ENCODE measurements at places on chromosomes 4 and X. TPM values are rescaled to one million over a fixed set of nuclear protein-coding genes. Genes with fewer than 3 reads are reported as not detected.

GRCh38 chr4:130335417-130336194 lies 1239.7 kb downstream of the C4orf33 start:
- no peaks in the 10 kb centered on the region for H3K27me3 ChIP-seq
- H3K27ac ChIP-seq: no peak overlapping the region
- DNase-seq: no peak
- no peak overlapping the region for H3K4me3 ChIP-seq
- no peaks in the 10 kb centered on the region for H3K4me1 ChIP-seq
- no peaks in the 10 kb centered on the region for H3K36me3 ChIP-seq

- no peaks in the 10 kb centered on the region for H3K4me1 ChIP-seq
- no peak for DNase-seq
- H3K27me3 ChIP-seq: no peaks in the 10 kb centered on the region
- no peak overlapping the region for H3K4me3 ChIP-seq
- no peaks in the 10 kb centered on the region for H3K36me3 ChIP-seq
Observed at GRCh38 chr4:52343595-52343994, 292.5 kb downstream of the SPATA18 start.

- no peak overlapping the region for H3K4me3 ChIP-seq
- no peaks in the 10 kb centered on the region for H3K36me3 ChIP-seq
- H3K27ac ChIP-seq: no peak overlapping the region
- DNase-seq: no peak
Observed at GRCh38 chr4:78545275-78546246, 6.0 kb upstream of the ANXA3 start.

DNA sequence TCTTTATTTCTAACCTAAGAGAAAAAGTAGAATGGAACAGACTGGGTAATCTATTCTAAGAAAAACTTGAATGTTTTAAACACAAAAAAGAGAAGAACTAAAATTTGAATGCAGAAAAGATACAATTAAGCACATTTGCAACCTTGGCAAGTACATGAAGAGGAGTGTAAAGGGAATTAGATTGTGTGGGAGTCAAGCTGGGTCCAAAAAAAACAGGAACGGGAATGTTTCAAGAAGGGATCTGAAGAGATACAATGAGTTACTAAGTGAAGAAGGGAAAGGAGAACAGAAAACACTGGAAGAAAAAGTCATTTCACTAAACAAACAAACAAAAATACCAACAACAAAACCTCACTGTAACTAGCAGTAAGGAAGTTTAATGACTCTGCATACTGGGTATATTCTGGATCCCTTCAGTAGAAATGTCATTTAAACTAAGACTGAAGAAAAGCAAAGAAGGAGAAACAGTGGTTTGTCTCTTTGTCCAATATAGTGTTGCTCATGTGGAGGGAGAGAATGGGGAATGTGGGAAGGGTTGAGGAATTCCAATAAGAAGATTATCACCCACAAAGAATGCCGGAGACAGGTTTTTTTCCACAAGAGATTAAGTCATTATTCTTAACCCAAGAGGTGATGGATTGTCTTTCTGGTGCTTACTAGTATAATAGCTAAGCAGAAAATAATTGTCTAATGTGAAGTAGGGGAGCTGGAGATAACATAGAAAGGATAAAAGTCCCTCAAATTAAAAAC lies 50.4 kb upstream of the PTPN13 start:
- DNase-seq: no peak
- no peak overlapping the region for H3K27ac ChIP-seq
- no peaks in the 10 kb centered on the region for H3K36me3 ChIP-seq
- H3K4me1 ChIP-seq: no peaks in the 10 kb centered on the region
- H3K4me3 ChIP-seq: peak overlapping the region; percentile 2

DNA sequence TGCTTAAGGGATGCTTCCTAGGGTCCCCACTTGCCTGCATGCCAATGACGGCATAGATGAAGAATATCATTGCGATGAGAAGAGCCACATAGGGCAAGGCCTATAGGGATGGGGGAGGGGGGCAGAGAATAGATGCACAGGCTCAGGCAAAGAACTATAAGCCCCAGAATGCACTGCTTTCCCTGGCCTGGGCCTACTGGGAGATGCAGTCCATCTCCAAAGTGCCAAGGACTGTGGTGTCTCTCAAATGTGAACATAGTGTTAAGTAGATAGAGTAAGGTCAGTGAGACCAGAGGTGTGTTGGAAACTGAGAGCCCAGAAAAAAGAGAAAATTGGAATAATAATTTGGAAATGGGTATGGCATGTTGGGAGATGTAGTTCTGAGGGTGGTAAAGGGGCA lies 12.2 kb upstream of the SYP start:
- no peak for DNase-seq
- no peaks in the 10 kb centered on the region for H3K4me1 ChIP-seq
- H3K36me3 ChIP-seq: no peaks in the 10 kb centered on the region
- H3K27me3 ChIP-seq: no peaks in the 10 kb centered on the region
- no peak overlapping the region for H3K27ac ChIP-seq

DNA sequence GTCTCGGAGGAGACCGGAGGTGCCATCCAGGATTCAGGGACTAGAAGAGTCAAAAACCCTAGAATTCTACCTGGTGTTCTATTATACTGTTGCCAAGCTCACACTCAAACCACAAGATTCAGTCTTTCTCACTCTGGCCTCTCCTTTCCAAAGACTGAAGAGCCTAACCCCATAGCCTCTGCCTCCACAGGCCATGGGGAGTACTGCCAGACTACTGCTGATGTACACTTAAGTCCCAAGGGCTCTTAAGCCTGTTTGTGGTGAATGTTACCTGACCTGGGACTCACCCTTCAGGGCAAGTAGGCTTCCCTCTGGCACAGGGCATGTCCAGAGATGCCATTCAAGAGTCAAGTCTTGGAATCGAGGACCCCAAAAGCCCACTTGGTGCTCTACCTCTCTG lies 58.9 kb upstream of the IRS4 start:
- H3K27ac ChIP-seq: no peak overlapping the region
- H3K27me3 ChIP-seq: no peaks in the 10 kb centered on the region
- no peaks in the 10 kb centered on the region for H3K4me1 ChIP-seq

DNA sequence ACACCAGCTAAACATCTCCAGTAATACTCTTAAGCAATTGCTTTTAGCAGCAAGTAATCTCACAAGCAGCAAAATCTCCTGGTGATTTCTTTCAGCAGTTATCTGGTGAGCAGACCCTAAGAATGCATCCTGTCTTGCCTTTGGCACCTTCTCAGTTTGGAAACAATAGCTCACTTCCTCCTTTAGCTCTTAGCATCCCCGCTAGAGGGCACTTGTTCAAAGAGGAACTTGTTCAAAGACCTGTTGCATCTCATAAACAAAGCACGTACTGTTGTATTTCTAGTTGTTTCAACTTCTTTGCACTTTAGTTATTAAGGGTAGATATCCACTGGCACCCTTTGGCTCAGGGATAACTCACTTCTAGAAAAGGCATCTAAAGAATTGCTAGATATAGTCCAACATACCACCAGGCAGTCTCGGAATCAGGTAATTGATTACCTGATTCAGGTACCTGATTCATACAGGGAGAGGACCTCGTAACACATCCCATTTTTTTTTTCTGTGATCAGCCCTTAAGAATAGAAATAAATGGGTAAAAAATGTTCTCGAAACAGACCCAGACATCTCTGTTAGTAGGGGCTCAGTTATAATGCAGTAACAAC lies 81.9 kb upstream of the QRFPR start:
- no peak for DNase-seq
- peaks cover 19% of the 10 kb centered on the region for H3K27me3 ChIP-seq
- no peak overlapping the region for H3K27ac ChIP-seq
- H3K36me3 ChIP-seq: peaks cover 9% of the 10 kb centered on the region

GRCh38 chrX:68077378-68077777 lies 355.9 kb downstream of the OPHN1 start:
- H3K4me1 ChIP-seq: no peaks in the 10 kb centered on the region
- H3K36me3 ChIP-seq: no peaks in the 10 kb centered on the region
- H3K27me3 ChIP-seq: no peaks in the 10 kb centered on the region
- H3K4me3 ChIP-seq: no peak overlapping the region
- no peak overlapping the region for H3K27ac ChIP-seq
- no peak for DNase-seq

DNA sequence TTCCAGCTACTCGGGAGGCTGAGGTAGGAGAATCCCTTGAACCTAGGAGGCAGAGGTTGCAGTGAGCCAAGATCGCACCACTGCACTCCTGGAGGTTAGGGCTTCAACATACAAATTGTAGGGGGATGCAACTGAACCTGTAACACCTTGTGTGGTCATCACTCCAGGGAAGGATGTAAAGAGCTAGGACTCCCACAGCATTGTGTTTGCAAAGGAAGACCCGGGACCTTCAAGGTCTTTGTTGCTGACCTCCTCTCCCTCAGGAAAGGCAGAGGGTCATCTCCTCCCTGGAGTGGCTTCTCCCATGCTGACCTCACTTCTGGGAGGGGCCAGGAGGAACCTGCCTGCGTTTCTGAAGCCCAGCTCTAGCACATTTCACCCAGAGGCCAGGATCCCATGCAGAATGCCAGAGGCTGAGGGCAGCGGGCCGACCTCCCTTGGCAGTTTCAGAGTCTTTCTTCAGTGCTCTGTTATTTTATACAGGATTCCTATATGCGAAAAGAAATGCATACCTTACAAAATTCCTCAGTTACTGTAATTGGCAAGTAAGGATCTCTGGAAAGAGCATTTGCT lies 80.2 kb downstream of the HTRA3 start:
- H3K4me3 ChIP-seq: no peak overlapping the region
- H3K27ac ChIP-seq: no peak overlapping the region
- no peaks in the 10 kb centered on the region for H3K4me1 ChIP-seq
- H3K27me3 ChIP-seq: no peaks in the 10 kb centered on the region

DNA sequence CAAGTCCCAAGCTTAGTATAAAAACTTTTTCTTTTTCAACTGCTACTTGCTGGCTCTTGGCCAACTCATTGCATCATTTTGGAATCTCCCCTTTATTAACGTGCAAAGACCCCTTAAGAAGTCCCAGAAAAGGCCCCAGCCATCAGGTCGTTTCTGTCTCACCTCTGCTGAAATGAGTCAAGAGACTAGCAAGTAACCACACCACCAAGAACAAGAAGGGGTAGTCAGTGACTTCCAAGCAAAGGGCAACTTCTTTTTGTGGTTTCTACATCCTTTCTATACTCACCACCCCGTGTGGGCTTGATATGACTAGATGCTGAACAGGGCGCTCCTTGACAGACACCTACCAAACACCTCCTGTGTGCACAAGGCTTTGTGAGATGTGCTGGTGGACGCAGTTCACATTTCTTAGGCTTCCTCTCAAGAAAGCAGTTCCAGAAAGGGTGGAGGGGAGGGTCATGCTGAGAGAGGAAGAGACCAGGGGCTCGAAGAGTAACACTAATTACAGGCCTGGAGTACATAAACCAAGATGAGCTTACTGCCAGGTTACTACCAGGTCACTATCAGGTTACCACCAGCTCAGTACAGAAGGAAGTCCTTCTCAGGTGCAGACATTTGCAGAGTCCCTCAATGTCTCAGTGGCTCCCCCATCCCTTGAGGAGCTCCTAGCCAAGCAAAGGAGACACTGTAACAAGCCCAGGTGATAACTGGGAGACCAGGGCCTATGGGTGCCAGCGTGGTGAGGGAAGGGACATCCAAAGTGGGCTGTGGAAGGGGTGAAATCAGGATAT lies 19.3 kb downstream of the JAKMIP1 start:
- H3K4me1 ChIP-seq: peaks cover 84% of the 10 kb centered on the region
- peak; percentile 76 for DNase-seq
- H3K36me3 ChIP-seq: peaks cover 52% of the 10 kb centered on the region
- peak overlapping the region; percentile 100 for H3K27ac ChIP-seq

GRCh38 chr4:156981262-156981769 lies 9.7 kb upstream of the PDGFC start:
- H3K4me1 ChIP-seq: no peaks in the 10 kb centered on the region
- peaks cover 6% of the 10 kb centered on the region for H3K36me3 ChIP-seq
- no peak for DNase-seq
- no peak overlapping the region for H3K4me3 ChIP-seq
- H3K27me3 ChIP-seq: no peaks in the 10 kb centered on the region

DNA sequence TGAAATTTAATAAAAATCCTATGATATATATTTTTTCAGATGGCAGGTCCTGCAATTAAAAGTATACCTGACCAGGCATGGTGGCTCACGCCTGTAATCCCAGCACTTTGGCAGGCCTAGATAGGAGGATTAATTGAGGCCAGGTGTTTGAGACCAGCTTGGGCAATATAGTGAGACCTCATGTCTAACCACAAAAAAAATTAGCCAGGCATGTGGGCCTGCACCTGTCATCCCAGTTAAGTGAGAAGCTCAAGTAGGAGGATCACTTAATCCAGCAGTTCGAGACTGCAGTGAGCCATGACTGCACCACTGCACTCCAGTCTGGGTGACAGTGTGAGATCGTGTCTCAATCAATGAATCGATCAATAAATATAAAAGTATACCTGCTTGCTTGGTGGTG lies 2.5 kb downstream of the OCIAD2 start:
- H3K27me3 ChIP-seq: no peaks in the 10 kb centered on the region
- H3K36me3 ChIP-seq: no peaks in the 10 kb centered on the region
- H3K4me1 ChIP-seq: peaks cover 40% of the 10 kb centered on the region
- no peak for DNase-seq

DNA sequence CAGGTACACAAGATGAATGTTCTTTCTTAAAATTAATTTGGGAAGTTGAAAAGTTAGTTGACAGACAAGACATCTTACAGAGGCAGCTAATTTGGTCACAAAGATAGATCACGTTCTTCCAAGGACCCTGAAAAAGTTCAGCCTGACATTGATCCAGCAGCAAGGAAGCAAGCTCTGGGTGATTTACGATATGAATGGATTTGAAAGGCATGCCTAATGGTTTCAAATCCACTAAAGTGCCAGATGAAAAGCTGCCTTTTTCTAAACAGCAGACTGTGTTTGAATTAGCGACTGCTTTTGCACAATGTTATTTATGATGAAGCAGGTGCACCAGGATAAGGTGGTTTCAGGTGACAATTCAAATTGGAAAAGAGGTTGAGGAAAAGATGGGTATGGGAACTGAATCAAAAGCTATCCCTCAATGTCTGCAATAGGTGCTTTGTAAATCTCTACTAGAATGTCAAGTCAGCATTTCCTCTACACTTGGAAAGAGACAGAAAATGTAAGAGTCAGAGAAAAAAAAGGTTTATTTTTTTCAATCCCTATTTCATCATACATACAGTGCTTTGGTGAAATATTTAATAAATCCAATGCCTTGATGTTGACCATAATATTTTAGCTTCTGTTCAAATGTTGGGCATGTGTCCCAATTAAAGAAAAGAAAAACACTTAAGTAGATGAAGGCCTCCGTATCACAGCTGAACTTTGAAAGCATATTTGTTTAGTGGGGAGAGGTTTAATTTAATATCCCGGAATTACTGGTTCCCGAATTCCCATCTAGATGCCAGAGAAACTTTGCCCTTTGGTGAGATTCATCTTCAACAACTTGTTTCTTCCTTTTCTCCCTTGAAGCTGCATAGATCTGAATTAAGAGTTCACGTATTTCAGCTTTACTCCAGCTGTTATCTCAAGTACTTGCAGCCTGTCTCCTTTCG lies 6.0 kb downstream of the RASGEF1B start:
- H3K36me3 ChIP-seq: no peaks in the 10 kb centered on the region
- H3K27me3 ChIP-seq: no peaks in the 10 kb centered on the region
- no peak overlapping the region for H3K4me3 ChIP-seq
- no peak overlapping the region for H3K27ac ChIP-seq
- DNase-seq: no peak

- H3K27me3 ChIP-seq: no peaks in the 10 kb centered on the region
- H3K27ac ChIP-seq: no peak overlapping the region
- H3K36me3 ChIP-seq: no peaks in the 10 kb centered on the region
- H3K4me1 ChIP-seq: no peaks in the 10 kb centered on the region
- no peak overlapping the region for H3K4me3 ChIP-seq
Observed at GRCh38 chr4:24322995-24323394, 261.4 kb downstream of the DHX15 start.

CT83 gene
- total RNA-seq: not detected

ENPP6 gene
- total RNA-seq: 1.4 TPM

GYG2 gene
- total RNA-seq: not detected

ZCCHC12 gene
- total RNA-seq: not detected

GPR173 gene
- not detected for total RNA-seq

SOD3 gene
- total RNA-seq: not detected

APLN gene
- not detected for total RNA-seq

Data from natural killer cell treated with Interleukin-12 subunit alpha and Interleukin-12 subunit beta and Interleukin-15 and Interleukin-18, amount 100 ng/mL, for 72 hours (primary cell).